Endodermal cell (in vitro differentiated cells): ENCODE measurements at places on chromosomes 11 and 22. TPM values are rescaled to one million over a fixed set of nuclear protein-coding genes. Genes with fewer than 3 reads are reported as not detected.

The DDT gene
- total RNA-seq = 164 and 186 TPM in 2 replicates

The SLC17A6 gene
- total RNA-seq = not detected in 3 replicates

The CNGA4 gene
- total RNA-seq = 4.3 and 4.9 TPM in 2 replicates

The SERPING1 gene
- total RNA-seq = 73.5 to 97.3 TPM (median 81.7 TPM) in 3 replicates

The MMP12 gene
- total RNA-seq = not detected in 2 replicates

DNA sequence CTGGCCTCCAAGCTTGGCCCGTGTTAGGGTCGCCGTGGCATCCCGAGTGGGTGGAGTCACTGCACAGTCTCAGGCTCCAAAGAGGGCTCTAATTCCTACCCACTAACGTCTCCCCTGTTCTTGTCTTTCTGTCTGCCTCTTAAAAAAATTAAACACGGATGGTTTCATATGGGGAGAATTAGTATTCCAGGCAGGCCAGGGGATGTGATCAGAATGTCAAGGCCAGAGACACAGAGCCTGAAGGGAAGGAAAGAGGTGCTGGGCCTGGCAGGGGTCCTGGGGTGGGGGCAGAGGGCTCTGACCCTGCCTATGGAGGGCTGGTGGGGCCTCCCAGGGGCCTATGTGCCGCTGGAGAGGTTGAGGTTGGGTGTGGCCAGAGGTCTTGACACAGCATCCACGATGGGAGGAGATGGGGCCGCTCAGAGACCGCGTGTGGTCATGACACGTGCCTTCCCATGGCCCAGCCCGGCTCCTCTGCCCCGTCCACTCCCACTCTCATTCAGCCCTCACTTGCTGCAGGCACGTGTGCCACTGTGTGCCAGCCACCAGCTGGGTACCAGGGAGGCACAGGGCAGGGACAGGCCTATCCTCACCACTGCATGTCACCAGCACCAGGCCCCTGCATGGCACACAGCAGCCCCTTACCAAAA lies 56.5 kb downstream of the FLRT1 start:
- no peak for DNase-seq

DNA sequence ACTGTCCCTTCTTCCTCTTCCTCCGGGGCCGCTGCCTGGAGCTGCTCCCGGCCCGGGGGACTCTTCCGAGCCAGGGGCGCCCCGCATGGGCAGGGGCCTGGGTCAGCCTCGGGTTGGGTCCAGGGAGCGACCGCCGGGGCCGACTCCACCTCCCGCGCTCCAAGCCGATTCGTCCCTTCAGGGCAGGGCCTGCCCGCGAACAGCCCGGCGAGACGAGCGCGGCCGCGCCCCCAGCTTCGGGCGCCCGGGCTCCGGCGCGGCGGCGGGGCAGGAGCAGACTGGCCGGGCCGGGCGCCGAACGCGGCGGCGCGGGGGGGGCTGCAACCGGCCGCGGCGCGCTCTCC lies at the start of gene LARGE1:
Gene LARGE1, minus strand, starts transcription at position 280 of the 344 bp plus-strand sequence.
- DNase-seq = peak; percentile 78

DNA sequence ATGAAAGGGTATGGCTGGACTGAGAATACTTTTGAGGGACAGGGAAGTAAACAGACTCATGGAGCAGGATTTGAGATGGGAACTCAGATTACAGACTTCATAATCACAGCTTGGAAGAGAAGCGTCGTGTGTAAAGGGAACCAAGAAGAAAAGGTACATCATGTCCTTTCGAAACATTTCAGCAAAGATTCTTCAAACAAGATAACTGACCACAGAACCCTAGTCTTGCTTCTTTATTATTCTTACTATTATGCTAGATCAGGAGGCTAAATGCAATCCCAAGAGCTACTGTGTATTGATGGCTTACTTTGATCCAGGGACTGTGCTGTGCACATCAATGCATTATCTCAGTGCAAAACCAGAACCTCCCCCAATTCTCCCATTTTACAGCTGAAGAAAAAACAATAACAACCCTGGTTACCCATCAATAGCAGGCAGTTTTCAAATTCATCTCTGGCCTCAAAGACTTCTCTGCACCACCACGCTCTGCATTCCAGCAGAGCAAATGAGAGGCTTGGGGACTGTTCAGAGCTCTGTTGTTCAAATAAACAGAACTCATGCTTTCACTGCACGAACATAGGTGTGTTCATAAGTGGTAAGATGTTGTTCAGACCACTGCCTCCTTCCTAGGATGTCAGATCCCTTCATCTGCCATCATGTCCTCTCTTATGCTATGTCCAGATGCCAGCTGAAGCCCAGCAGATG lies 104.8 kb upstream of the NAV2 start:
- DNase-seq = no peak

- no peak for DNase-seq
Measured at GRCh38 chr11:43685440-43685839, 4.9 kb downstream of the HSD17B12 start.

DNA sequence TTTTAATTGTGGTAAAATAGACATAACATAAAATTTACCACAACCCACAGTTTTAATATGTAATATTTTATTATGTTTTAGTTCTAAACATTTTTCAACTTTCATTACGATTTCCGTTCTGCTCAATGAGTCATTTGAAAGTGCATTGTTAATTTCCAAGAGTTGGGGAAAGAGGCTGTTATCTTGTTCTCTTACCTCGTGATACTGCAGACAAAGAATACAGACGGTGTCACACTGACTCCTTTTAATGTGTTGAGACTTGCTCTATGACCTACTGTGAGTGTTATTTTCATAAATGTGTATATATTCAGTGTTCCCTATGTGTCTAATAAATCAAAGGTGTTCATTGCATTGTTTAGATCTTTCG lies 10.8 kb upstream of the RAC2 start:
- no peak for DNase-seq

- DNase-seq = no peak
Measured at GRCh38 chr11:9717040-9717357, 53.1 kb downstream of the SWAP70 start.

- DNase-seq = no peak
Measured at GRCh38 chr11:87430821-87431220, 393.1 kb downstream of the TMEM135 start.

GRCh38 chr22:20758688-20759087 lies 15.2 kb upstream of the SERPIND1 start:
- DNase-seq = peak; percentile 53

DNA sequence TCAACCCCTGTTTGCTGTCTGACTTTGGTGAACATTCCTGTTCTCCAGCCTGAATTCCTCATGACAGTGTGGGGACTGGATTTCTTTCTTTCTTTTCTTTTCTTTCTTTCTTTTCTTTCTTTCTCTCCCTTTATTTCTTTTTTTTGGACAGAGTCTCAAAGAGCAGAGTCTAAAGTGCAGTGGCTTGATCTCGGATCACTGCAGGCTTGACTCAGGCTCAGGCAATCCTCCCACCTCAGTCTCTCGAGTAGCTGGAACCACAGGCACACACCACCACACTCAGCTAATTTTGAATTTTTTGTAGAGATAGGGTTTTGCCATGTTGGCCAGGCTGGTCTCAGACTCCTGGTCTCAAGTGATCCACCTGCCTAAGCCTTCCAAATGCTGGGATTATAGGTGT lies 63.1 kb downstream of the RPUSD4 start:
- no peak for DNase-seq

- DNase-seq = no peak
Measured at GRCh38 chr11:103486604-103487003, 377.4 kb downstream of the DYNC2H1 start.

- DNase-seq = peak; percentile 37
Measured at GRCh38 chr11:37504060-37504611, 906.1 kb upstream of the RAG2 start.

GRCh38 chr22:46770726-46771125 lies 8.3 kb downstream of the TBC1D22A start:
- no peak for DNase-seq

- DNase-seq = no peak
Measured at GRCh38 chr11:126293726-126294125, 10.1 kb upstream of the DCPS start.

GRCh38 chr22:22351366-22351765 lies 106.8 kb downstream of the VPREB1 start:
- DNase-seq = no peak
